ENCODE measurements at places on chromosomes 2 and 18. TPM values are rescaled to one million over a fixed set of nuclear protein-coding genes. Genes with fewer than 3 reads are reported as not detected.
A peak's percentile ranks its signal among the peaks of the same experiment; 100 is the strongest.

DNA sequence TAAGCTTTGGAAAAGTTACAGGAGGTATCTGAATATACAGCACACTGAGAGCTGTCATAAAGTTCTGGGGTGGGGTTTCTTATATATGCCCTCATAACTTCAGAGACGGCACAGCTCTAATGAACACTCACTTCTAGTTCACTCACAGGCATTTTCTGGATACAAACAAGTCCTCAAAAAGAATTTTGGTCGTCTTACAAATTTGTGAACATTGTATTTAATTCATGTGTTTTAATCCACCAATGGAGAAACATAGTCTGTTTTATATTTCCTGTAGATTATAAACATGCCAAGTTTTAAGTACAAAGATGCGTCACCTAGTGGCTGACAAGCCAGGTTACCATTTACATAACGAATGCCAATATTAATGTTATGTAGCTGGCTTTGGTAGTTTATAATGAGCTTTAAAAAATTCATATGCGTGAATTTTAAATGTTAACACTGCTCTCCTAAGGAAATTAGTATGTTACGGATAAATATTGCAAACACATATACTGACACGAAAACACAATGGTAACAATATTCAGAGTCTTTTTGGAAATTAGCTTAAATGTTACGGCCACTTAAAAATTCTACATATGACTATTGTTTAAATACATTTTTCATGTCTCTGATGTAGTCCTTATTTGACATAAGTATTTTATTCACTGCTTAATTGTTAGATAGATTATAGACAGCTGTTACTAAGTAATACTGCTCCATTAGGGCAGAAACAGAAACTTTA is 2.5 kb downstream of the COL3A1 start:
- DNase-seq: no peak

GRCh38 chr2:2614452-2614851 is 283.4 kb upstream of the MYT1L start:
- DNase-seq: no peak

DNA sequence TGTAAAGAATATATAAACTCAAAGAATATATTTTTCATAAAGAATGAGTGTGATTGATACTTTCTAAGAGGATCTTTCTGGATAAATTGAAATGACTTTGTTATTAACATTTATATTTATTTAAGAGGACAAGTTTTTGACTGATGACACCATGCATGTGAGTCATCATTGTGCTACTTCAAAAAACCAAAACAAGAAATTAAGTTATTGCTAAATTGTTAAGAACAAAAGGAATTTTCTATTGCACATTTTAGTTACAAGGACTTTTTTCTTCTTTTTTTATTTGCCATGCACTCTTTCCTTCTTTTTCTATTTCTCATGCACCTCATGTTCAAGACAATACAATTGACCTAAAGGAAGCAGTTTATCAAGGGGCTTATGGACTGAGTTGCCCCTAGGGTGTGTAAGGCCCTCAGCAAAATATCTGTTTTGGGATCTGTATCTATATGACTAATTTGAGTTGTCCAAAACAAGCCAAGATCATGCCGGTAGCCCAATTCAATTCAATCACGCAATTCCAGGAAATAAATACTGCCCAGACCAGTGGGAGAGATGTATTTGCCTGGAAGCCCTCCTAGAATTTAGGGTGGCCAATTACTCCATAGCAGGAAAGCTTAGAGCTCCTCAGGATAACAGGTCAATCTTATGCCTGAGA is 654.3 kb downstream of the METTL4 start:
- DNase-seq: no peak

DNA sequence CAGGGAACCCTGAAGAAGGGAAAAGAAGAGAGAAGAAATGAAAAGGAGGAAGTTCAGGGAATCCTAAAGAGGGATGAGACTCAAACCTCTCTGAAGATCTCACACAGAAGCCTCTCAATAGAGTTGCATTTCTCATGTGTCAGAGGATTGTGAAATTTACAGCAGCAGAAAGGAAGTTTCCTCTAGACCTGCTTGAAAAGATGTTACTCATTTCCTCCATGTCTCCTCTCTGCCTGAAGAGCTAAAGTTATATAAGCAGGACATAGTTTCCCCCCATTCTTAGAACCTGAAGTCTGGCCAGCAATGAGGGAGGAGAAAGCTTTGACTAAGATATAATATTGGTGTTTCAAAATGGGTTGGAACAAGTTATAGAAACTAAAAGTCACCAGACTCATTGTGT is 1155.6 kb downstream of the LRP1B start:
- no peak for DNase-seq

- DNase-seq: no peak
Measured at GRCh38 chr2:180559771-180560170, 420.6 kb upstream of the UBE2E3 start.

ADCY3 gene
- total RNA-seq: 50.8 TPM

DNA sequence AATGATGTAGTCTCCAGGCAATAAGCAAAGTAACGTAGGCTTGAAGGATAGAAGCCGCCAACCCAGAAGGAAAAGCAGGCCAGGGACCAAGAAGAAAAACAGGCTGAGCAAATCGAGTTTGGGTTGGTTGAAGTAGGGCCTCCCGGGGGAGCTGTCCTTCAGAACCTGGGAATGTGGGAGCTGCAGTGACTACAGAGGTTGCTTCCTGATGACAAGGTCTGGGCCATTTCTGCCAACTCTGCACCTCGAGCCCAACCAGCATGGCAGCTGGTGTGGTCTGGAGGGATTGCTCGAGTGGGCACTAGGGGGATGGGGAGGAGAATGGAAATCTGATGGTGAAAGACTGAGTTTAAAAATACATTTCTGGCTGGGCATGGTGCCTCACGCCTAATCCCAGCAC is 14.1 kb downstream of the ACMSD start:
- DNase-seq: no peak

- peak; percentile 76 for DNase-seq
Measured at GRCh38 chr2:42792087-42792582, 248 bp downstream of the HAAO start.

GRCh38 chr2:168475636-168476035 is 19.6 kb downstream of the CERS6 start:
- DNase-seq: no peak

GRCh38 chr2:53033411-53033810 is 734.2 kb upstream of the CHAC2 start:
- no peak for DNase-seq

ACADL gene
- 31.7 TPM for total RNA-seq

DNA sequence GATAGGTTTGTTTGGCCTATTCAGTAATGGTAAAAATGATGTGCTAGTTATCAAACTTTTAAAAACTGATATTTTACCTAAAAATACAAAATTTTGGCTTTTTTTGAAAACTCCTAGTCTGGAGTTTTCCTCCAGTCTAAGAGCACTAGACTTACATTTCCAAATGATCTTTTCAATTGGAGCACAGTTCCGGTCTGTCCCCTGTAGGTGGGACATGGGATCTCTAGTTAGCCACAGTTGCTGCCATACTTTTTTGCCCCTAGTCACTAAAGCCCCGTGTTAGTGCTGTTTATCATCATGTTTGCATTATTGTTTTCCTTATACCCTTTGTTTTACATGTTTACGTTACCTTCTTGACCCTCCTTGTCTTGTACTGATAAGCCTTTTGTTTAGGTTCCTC is 52.4 kb downstream of the RELCH start:
- DNase-seq: no peak

NDUFS1 gene
- total RNA-seq: 59.9 TPM

GRCh38 chr2:123738643-123739042 is 286.4 kb upstream of the CNTNAP5 start:
- no peak for DNase-seq
